ENCODE measurements at places on chromosomes 1 and 21. TPM values are rescaled to one million over a fixed set of nuclear protein-coding genes. Genes with fewer than 3 reads are reported as not detected.

DNA sequence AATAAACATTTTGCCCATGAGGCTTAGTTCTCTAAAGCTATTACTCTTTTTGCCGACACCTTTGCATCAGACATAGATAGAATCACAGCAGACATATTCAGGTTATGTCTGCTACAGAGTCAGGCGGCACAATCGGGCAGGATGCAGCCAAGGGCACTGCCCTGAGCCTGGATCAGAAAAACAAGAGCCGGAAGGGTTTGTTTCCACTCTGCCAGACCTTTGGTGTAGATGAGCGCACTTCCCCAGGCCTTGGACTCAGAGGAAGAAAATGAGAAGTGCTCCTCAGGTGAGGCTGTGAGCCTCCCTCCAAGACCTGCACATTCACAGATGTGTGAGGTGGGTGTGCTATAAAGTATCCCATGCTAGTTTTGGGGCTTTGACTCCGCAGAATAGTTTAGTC, 43.7 kb downstream of the GNG12 start:
- no peak for DNase-seq

DNA sequence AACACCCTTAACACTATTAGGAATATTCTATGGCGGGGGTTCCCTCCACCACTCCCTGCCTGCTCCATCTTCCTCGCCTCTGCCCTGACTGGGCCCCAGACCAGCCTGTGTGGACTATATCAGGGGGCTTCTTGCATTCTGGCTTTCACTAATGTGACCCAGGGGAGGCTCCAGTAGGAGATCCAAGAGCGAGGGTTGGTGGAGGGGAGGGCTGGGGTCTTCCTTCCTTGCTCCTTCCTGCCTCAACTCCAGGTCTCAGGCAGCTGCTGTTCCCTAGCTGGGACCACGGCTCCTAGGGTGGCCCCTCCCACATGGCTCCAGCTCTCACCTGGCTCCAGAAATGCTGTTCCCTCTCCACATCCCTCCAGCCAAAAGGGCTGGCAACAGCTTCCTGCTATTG, 257.4 kb downstream of the MATN1 start:
- DNase-seq, result no peak

DNA sequence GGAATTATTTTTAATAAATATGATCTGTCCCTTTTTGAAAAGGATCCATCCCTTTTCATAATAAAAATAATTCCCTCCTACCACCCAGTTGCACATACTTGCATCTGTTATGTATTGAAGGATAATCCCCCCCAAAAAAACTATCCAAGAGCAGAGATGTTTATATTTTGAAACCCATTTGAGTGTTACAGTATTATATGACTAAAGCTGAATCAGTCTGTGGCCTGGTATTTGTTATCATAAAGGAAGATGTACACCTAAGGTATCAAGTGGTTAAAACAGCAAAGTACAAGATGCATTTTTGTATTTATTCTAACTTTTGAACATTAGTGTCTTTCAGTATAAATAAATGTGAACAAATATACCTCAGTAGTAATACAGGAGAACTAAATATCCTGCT, 12.7 kb upstream of the TGFB2 start:
- DNase-seq, result no peak

DNA sequence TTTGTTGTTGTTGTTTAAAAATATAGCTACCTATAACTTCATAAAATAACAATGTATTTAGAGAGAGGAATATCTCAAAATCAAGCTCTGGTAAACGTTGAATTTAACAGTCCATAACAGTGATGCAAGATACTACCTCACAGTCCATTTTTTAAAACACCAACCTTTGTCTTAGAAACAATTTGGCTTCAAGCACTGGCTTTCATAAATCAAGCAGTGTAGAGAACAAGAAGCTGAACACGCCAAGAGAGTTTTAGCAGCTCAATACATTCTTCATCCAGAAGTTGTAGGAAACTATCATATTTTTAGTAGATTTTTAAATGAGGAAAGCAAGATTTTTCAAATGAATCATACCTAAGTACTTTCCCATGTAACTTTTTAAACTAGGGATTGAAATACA, 334.3 kb upstream of the ADAMTS5 start:
- DNase-seq, result no peak

- DNase-seq, result peak; percentile 37
Observed at GRCh38 chr1:202968895-202969295, 1.8 kb upstream of the CYB5R1 start.

GRCh38 chr1:157996433-157996832, 3.0 kb downstream of the KIRREL1 start:
- DNase-seq, result no peak

DNA sequence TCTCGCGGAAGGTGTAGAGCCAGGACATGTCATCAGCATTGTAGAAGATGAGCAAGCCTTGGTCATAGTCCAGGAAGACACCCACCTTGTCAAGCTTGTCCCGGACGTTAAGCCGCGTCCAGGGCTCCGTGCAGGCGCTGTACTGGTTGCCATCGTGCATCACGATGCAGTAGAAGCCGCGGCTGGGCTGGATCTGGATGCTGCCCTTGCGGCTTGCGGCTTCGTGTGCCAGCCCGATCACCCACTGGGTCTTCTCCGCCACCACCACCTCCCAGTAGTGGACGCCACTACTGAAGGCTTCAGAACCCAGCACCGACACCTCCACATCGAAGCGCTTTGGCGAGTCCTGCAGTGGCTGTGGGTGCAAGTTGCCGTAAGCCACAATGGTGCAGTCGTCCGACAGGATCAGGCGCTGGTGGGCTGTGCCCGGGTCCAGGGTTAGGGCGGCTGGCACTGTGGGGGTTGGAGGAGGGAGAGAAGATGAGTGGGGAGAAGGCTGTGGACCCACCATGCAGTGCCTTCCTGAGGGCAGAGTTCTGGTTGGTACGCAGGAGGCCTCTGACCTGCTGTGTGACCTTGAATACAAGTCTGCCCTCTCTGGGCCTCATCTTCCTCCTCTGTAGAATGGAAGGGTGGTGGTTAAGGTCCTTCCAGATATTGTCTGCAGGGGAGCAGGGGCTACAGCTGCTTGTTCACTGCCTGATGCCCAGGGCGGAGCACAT, 34.4 kb downstream of the TRIM62 start:
- no peak for DNase-seq

DNA sequence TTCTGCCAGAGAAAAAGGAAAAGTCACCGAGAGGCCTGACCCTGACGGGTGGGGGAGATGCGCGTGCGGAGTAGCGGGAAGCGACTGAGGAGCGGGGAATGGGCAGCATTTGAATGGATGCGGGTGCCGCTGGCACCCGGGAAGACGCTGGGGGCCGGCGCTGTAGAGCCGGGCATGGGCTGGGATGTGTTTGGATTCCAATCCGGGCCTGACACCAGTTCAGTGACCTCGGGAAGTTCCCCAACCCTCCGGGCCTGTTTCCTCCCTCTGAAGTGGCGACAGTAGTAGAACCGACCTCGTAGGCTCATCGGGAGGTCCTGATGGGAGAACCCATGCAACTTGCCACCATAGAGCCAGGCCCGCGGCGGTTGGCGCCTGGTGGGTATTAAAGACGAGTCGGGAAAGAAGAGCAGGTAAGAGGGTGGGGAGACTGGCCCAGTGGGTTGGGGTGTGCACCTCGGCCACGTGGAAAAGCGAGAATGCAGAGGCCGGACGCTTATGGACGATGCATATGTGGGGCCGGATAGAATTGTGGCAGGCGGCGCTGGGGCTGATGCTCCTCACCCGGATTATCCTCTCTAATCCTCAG, 642 bp upstream of the SLC16A1 start:
- peak; percentile 72 for DNase-seq

DNA sequence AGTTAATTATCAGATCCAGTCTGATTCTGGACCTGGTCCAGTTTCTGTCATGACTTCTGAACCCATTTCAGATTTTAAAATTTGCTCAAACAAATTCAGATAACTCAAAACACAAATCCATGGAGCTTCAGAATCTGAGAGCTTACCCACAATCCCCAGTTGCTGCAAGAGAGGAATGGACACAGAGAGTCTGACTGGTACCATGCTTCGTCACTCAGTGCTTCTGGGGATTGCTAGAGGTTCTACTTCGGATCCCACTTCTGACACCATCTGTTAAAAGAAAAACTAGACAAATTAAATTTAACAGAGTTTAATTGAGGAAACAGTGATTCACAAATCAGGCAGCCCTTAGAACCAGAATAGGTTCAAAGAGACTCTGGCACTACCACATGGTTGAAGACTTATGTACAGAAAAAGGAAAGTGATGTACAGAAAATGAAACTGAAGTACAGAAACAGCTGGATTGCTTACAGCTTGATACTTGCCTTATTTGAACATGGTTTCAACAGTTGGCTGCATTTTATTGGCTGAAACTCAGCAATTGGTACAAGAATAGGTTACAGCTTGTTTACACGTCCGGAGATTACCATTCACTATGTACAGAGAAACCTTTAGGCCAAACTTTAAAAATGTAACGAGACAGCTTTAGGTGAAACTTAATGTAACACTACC, 60.7 kb upstream of the TEKT2 start:
- no peak for DNase-seq

GRCh38 chr21:22965455-22966135, 1967.4 kb downstream of the NCAM2 start:
- DNase-seq, result no peak

DNA sequence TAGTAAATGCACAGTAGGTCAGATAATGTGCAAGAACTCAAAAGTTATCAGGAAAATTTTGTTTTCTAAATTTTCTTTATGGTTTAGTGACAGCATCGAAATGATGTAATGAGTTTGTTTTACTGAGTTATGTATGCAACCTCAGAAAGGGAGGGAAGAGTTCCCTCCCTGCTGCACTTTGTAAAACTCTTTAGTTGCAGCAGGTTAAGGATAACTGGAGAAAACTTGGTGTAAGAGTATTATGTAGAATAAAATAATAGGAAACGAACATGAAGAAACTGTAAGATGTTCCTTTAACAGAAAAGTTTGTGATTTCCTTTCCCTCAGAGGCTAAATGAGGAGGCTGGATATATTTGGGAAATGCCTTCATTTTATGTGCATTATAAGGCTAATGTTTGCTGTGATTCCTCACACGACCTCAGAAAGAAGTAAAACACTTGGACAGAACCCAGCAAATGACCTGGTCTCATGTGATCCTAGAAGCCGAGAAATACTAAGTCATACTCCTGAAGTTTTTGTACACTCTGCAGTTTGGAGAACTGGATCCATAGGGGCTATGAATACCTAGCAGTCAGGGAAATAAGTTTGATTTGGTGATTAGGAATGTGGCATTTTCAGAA, 35.4 kb downstream of the ADGRL2 start:
- DNase-seq, result no peak

GRCh38 chr1:22676916-22677583, 24.0 kb downstream of the C1QB start:
- no peak for DNase-seq

DNA sequence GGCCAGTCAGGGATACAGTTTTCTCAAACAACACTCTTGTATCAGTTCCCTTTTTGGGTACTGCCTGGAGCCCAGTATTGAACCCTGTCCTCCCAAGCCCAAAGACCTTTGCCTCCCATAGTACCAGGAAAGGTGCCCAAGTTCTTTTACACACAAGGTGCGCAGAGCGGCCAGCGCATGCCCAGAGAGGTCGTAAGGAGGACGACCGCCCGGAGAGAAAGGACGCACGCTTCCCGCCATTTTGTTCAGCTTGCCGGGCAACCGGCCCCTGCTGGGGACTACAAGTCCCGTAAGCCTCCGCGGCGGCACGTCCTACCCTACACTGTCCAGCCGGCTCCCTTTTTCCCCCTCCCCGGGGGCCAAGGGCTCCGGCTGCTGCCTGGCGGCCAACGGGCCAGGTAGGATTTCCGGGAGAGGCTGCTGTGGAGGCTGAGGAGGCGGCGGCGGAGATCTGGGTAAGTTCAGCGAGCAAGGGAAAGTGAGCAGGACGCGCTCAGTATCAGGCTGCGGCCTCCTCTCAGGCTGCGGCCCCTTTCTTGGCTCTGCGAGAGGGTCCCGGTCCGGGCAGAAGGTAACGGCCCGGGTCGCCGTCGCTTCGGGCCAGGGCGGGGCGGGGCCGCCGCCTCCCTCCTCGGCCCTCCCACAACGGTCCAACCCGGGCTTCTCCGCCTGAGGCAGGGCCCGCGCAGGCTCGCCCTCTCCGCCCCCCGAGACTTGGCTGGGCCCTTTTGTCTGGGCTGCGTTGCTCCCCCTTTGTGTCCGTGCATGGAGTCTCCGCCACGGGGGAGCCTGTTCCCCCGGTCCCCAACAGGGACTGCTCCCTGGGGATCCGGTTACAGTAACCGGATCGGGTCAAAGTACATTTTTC, at the start of gene PHACTR4:
Gene PHACTR4 (plus strand): TSS at position 370 of the 868 bp plus-strand sequence. CDS start 37,708 bp downstream, outside the sequence.
- DNase-seq, result peak; percentile 96

GRCh38 chr21:42833439-42833815, 45.9 kb downstream of the WDR4 start:
- DNase-seq, result no peak

GRCh38 chr1:204044448-204044847, 28.5 kb upstream of the SOX13 start:
- no peak for DNase-seq

DNA sequence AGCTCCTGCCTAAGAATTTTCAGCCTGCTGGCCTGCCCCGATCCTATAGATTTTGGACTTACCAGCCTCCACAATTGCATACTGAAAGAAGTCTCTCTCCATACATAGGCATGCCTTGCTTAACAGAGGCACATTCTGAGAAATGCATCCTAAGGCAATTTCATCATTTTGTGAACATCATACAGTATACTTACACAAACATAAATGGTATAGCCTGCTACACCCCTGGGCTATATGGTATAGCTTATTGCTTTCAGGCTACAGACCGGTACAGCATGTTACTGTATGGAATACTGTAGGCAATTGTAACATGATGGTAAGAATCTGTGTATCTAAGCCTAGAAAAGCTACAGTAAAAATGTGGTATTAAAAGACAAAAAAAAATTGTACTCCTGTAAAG, 174.7 kb downstream of the NRIP1 start:
- no peak for DNase-seq

DNA sequence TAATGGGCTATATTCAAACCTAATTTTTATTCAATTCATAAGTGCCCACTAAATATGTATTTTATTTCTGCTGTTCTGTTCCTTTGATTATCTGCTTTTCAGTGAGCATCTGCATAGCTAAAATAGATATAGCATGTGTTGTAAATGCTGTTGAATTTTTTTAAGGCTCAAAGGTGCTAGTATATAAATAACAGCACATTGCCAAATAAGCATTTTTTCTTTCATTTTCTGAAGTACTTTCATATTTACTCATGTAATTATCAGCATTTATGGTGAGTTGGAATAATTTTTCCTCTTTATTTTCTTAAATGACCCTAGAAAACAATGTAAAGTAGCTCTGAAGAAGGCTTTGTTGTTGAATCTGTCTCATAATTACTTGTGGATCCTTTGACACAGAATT, 69.6 kb upstream of the B3GALT2 start:
- no peak for DNase-seq

GJA9 gene
- total RNA-seq, result not detected

TDRD10 gene
- total RNA-seq, result 1.7 TPM

HSD3B2 gene
- not detected for total RNA-seq

PUM1 gene
- total RNA-seq, result 93.8 TPM

PSRC1 gene
- total RNA-seq, result 3.6 TPM

PDZK1IP1 gene
- not detected for total RNA-seq

RPE65 gene
- total RNA-seq, result not detected

C1QA gene
- 37.3 TPM for total RNA-seq

GJB3 gene
- total RNA-seq, result not detected

C1orf141 gene
- not detected for total RNA-seq

AMPD1 gene
- not detected for total RNA-seq

ABCA4 gene
- total RNA-seq, result 0.25 TPM

PRRX1 gene
- 53.3 TPM for total RNA-seq

NPR1 gene
- 11.1 TPM for total RNA-seq

GPATCH3 gene
- 11.2 TPM for total RNA-seq

TMEM52 gene
- 1.7 TPM for total RNA-seq

All from heart left ventricle (tissue), 16 donors.